ENCODE measurements at places on chromosomes 1 and 21. TPM values are rescaled to one million over a fixed set of nuclear protein-coding genes. Genes with fewer than 3 reads are reported as not detected.

DNA sequence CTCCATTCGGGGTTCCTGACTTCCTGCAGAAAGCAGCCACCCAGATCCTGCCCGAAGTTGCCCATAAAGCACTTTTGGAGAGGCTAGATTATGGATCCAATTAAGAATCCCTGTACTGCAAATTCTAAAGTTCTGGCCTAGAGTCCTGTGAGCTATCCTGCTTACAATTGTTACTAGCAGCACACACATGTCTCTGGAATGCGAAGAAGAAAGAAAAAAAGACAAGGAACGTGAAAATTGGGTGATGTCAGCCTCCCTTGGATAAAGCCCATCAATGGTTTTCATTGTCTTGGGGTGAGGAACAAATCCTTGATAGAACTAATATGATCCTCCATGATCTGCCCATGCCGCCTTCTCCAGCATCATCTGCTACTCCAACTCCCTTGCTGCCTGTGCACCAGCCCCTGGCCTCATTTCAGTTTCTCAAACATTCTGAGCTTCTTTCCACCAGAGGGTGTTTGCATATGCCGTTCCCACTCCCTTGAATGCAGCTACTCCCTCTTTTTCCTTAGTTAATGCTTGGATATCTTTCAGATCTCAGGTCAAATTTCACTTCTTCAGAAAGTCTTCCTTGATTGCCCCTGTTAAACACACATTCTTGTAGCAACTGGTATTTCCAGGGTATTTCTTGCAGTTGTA is 94.0 kb downstream of the ST6GALNAC5 start:
- no peak overlapping the region for H3K27ac ChIP-seq
- H3K4me1 ChIP-seq = no peaks in the 10 kb centered on the region
- no peak overlapping the region for H3K4me3 ChIP-seq
- H3K27me3 ChIP-seq = no peaks in the 10 kb centered on the region
- DNase-seq = no peak
- no peaks in the 10 kb centered on the region for H3K36me3 ChIP-seq

GRCh38 chr21:46598581-46599572 is 6.0 kb downstream of the S100B start:
- H3K4me1 ChIP-seq = no peaks in the 10 kb centered on the region
- H3K4me3 ChIP-seq = no peak overlapping the region
- H3K36me3 ChIP-seq = no peaks in the 10 kb centered on the region
- H3K27me3 ChIP-seq = no peaks in the 10 kb centered on the region
- no peak overlapping the region for H3K27ac ChIP-seq

GRCh38 chr1:229344937-229345684 is 2.3 kb upstream of the CCSAP start:
- H3K27ac ChIP-seq = no peak overlapping the region
- H3K27me3 ChIP-seq = no peaks in the 10 kb centered on the region
- H3K36me3 ChIP-seq = no peaks in the 10 kb centered on the region
- peaks cover 14% of the 10 kb centered on the region for H3K4me1 ChIP-seq

Gene ALX3
- not detected for polyA plus RNA-seq

Gene MATN1
- 12.1 TPM for polyA plus RNA-seq

GRCh38 chr1:216812966-216813365 is 89.7 kb upstream of the ESRRG start:
- no peak overlapping the region for H3K27ac ChIP-seq
- H3K27me3 ChIP-seq = no peaks in the 10 kb centered on the region
- no peak overlapping the region for H3K4me3 ChIP-seq
